ENCODE measurements at places on chromosomes 16 and 17.

DNA sequence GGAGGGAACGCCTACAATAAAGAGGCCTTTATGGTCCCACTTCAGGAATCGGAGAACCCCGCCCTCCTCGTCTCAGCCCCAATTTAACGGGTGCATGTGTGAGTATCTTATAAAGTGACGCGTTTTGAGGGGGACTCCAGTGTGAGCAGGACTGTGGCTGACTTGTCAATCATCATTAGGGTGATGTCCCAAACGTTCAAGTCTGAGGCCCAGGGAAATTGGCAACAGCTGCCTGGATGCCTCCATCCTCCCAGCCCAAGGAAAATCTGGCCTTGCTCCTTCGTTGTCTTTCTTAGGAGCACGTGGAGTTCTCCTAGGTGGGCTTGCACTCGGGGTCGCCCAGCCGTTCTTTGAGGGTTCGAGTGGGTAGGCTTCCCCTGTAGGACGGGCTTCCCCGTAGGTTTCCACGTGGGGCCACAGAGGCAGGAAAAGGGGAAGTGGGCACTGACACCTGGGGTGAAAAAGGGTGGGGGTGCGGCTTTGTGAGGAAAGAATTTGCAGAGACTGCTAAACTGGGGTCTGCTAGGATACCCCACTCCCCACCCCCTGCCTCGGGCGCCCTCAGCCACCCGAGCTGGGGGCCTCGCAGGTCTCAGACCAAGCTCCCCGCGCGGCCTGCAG, 561 bp upstream of the HERPUD1 start:
- DNase-seq, result no peak

DNA sequence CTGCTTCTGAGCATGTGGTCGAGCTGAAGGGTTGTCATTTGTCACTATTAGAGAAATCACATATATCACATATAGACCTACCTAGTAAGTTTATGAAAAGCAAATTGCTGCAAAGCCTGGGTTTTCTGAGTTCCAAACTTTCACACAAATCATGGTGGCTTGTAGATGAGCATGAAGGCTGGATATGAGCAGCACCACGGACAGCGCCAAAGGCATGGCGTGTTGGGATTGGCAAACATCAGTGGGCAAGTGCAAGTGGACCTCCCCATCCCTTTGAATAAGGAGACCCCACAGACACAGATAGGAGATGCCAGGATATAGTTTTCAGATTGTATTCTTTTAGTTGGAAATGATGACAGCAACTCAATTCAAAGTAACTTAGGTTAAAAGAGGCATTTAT, 77.6 kb upstream of the CACNG3 start:
- DNase-seq, result no peak

DNA sequence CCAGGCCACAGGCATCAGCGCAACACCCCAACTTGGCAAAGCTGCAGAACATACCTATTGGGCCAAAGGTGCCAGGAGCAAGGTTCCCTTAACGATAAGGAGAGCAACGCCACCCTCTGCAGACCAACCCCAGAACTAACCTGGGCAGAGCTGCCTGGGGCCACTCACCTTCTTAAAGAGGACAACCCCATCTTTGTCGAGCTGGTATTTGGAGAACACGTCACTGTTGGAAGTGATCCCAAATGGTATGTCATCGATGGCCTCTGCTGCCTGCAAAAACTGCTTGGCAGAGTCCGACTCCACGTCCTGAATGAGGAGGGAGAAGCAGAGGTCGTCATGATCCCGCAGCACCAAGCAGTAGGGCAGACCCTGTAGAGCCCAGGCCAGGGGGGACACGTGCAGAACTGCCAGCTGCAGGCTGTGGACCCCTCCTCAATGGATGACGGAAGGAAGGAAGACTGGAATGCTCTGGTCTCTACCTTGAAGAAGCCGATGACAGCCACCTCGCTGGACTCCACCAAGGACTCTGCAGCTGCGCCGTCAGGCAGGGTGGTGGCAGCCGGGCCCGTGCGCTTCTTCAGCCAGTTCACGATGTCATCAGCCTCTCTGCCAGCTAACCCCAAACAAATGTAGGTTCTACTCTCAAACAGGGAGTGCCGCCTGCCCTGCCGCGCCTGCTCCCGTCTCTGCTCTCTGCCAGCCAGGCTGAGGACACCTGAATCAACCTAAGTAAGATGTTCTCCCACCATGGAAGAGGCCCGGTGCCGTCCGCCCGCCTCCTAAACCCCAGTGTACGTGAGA, 5.2 kb downstream of the P4HB start:
- DNase-seq, result no peak

DNA sequence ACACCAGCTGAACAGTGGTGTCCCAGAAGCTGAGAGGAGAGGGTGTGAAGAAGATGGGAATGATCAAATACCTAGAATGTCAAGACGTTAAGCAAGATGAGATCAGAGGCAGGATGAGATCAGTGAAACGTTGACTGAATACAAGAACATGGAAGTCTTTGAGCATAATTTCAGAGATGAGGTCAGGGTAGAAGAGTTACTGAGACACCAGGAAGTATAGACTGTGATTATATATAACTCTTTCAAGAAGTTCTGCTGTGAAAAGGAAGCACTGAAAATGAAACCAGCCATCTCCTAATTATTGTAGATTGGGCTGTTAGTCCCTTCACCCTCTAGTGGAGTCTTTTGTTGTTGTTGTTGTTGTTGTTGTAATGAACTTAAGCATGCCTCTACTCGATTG, 9.1 kb downstream of the SHCBP1 start:
- no peak for DNase-seq

DNA sequence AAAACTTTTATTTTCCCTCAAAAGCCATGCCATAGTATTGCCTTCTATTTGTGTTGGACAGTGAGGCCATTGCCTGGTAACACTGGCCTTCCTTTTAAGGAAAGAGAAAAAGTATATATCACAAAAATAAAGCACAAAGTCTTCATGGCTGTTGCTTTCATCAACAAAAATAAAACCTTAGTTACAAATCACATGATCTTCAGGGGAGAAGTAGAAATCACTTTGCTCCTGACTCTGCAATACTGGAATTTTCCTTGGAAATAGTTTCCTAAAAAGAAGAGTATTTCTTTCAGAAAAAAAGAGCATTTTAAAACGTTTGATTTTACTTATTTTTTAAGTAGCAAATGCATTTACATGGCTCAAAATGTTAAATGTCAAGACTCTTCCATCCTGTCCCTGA, 41.9 kb downstream of the FAM20A start:
- DNase-seq, result no peak
